Suppressor macrophage treated with lipopolysaccharide for 1 hour (primary cell): ENCODE measurements at places on chromosomes 3 and 15.

GRCh38 chr3:64234571-64234970, 9.3 kb upstream of the PRICKLE2 start:
- no peak for DNase-seq

DNA sequence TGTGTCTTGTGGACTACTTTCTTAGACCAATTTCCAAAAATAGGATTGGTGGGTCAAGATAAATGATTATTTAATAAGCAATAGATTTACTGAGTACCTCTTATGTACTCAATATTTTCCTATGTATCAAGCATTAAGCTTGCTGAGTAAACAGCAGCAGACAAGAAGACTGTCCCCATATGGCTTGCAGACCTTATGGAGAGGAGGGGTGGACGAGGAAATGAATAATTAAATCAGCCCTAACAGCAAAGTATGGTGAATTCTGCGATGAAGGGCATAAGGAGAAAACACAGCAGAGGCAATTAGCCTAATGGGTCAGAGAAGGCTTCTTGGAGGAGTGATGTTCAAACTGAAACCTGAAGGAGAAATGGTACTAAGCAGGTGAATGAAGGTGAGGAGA, 45.1 kb downstream of the ACP3 start:
- no peak for DNase-seq

- peak; percentile 62 for DNase-seq
Observed at GRCh38 chr3:30539772-30540171, 66.6 kb upstream of the TGFBR2 start.

DNA sequence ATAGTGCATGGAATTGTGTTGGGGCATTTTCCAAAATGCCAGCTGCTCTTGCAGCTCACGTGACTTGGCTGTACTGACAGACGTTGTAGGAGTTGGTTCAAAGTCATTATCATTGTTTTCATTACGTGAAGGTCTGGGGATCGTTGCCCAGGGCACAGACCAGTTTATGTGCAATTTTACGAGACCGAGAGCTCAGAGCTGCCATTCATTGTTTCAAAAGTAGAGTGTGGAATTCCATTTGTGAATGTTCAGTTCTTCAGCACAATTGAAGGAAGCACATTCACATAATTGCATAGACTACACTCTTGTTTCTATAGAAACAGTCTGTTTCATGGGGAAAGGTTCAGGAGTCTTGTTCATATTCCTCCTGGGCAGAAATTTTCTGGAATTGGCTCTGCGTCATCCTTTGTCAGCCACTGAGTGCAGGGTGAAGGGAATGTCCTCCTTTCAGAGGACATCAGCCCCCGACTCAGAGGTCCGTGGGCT, 54.5 kb downstream of the GABRG3 start:
- DNase-seq, result no peak

- DNase-seq, result no peak
Observed at GRCh38 chr3:10928961-10929471, 63.5 kb upstream of the SLC6A1 start.

GRCh38 chr3:164306042-164306441, 772.3 kb downstream of the SI start:
- DNase-seq, result no peak

DNA sequence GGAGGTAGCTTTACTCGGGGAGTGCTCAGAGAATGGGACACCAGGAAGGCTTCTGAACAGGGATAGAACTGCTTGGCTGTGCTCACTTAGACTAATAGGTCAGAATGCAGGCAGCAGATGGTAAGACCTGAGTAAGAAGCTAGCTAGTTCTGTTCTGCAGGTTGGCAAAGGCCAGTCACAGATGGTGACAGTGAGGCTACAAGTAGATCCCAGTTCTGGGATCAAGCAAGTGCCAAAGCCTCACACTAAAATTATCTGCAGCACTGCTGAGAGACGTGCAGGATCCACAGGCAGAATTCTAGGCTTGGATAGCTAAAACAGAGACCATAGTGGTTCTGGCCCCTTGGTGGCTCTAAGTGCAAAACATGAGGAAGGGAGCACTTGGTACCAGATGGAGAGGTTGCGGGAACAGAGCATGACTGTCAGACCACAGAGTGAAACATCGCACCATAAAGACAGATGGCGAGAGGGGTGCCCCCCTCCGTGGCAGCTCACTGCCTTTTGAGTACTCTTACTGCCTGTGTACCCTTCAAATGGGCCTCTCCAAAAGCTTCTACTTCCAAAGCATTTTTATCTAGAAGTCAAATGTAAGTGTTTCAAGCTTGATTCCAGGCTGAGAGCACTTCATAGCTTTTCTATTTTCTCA, 3.6 kb upstream of the GLCE start:
- DNase-seq, result no peak

- DNase-seq, result no peak
Observed at GRCh38 chr3:17399586-17399985, 342.8 kb downstream of the TBC1D5 start.

DNA sequence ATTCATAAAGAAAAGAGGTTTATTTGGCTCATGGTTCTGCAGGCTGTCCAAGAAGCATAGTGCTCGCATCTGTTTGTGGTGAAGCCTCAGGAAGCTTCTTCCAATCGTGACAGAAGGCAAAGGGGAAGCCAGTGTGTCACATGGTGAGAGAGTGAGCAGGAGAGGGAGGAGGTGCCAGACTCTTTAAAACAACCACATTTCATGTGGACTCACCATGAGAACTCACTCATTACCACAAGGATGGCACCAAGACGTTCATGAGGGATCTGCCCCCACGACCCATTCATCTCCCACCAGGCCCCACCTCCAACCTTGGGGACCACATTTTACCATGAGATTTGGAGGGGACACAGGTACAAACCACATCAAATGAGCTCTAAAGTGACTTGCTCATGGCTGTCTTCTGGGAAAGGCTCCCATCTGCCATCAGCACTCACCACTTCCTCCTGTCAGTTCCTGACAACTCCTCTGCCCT, 327.3 kb upstream of the TLE3 start:
- no peak for DNase-seq

GRCh38 chr3:181278468-181279238, 289.1 kb upstream of the DNAJC19 start:
- DNase-seq, result no peak

DNA sequence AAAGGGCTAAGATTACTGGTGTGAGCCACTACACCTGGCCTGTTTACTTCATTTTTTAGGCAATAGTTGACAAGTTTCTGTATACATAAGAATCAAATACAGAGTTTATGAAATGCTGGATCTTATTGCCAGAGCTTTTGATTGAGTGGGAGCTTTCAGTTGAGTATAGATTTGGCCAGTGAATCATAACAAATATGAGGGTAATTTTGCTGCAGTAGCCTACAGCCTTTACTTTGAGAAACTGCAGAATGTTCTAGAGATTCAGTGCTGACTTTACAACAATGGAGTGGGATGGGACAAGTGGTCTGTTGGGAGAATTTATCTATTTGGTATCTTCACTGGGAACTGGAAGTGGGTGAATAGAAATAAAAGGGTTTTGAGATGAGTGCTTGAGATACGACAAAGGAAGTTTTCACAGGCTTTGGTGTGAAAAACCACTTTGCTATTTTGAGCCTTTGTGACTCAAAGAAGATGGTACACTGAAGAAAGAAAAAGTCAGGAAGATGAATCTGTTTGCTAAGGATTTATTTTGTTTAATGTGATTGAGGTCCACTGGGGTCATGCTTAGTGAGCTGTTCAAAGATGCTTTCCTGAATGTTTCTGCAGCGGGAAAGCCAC, 227.8 kb downstream of the UBE2E2 start:
- no peak for DNase-seq

GRCh38 chr3:190032923-190033322, 87.8 kb downstream of the P3H2 start:
- DNase-seq, result no peak

DNA sequence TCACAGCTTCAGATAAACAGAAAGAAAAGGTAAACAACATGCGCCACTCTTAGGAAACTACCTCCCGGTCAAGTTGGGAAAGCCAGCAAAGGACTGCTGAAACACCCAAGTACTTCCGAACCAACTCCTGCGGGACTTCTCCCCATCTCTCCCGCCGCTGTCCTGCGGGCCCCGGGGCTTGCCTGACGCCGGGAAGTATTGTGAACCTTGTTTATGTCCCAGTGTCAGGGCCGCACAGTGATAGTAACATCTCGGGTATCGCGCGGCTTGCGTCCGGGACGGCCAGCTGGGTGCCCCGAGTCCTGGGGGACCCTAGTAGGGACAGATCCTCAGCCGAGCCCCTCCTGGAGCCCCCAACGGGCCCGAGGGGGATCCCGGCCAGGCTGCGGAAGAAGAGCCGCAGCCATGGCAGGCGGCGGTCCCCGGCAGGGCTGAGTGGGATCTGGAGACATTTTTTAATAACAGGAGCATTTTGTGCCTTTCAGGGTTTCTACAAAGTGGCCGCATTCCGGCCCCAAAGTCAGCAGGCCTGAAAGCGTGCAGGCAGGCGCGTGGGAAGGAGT, 756 bp downstream of the CLPX start:
- DNase-seq, result peak; percentile 64

DNA sequence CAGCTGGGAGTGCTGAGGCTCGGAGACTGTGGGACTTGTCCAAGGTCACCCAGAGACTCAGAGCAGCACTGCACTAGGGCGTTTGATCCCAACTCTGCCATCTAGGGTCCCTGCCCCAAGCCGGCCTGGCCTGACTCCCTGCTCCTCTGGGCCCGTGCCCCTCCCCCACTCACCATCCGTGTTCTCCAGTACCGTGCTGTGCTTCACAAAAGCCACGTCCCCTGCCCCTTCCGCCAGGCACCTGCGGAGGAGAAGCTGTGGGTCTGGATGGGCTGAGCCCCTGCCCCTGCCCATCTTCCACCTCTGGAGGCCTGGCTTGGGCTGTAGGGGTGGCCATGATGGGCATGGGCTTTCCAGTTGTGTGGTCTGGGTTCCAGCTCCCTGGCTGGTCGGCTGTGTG, 8.4 kb downstream of the MELTF start:
- no peak for DNase-seq
